Large intestine (tissue), 12 donors: ENCODE measurements at places on chromosomes 3 and 15.

- no peak for DNase-seq
These were observed 93.6 kb downstream of the RPLP1 start for GRCh38 chr15:69546182-69546581.

DNA sequence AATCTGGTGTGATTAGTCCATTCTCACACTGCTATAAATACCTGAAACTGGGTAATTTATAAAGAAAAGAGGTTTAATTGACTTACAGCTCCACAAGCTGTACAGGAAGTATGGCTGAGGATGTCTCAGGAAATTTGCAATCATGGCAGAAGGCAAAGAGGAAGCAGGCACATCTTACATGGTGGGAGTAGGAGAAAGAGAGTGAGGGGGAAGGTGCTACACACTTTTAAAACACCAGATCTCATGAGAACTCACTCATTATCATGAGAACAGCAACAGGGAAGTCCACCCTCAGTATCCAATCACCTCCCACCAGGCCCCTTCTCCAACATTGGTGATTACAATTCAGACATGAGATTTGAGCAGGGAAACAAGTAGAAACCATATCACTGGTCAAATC lies 24.0 kb upstream of the ACP3 start:
- no peak for DNase-seq

DNA sequence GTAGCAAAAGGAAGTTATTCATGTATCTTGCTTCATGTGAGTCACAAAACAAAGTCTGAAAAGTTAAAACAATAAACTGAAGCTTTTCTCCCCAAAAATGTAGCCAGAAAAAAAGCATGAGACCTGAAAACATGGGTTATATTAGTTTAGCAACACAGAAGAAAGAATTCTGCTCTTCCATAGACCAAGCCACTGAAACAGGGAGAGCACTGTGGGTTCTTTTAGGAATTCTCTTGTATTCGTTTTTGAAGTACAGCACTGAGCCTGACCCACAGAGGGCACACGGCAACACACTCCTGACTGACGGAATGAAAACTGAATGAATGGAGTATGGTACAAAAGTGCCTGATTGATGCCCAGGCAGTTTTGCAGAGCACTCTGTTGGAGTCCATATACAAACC lies 66.6 kb downstream of the TM4SF4 start:
- no peak for DNase-seq

DNA sequence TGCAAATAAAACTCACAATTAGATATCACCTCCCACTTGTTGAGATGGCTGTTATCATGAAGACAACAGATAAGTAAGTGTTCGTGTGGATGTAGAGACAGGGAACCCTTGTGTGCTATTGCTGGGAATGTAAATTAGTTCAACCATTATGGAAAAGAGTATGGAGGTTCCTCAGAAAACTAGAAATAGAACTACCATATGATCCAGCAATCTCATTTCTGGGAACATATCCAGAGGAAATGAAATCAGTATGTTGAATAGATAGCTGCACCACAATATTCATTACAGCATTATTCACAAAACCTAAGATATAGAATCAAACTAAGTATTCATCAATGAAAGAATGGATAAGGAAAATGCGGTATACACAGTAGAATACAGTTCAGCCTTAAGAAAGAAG lies 418.7 kb upstream of the CNTN6 start:
- DNase-seq = no peak

- DNase-seq = no peak
These were observed 5.7 kb upstream of the CLK3 start for GRCh38 chr15:74609938-74610301.

GRCh38 chr15:56759450-56759845 lies 26.1 kb upstream of the ZNF280D start:
- DNase-seq = no peak

DNA sequence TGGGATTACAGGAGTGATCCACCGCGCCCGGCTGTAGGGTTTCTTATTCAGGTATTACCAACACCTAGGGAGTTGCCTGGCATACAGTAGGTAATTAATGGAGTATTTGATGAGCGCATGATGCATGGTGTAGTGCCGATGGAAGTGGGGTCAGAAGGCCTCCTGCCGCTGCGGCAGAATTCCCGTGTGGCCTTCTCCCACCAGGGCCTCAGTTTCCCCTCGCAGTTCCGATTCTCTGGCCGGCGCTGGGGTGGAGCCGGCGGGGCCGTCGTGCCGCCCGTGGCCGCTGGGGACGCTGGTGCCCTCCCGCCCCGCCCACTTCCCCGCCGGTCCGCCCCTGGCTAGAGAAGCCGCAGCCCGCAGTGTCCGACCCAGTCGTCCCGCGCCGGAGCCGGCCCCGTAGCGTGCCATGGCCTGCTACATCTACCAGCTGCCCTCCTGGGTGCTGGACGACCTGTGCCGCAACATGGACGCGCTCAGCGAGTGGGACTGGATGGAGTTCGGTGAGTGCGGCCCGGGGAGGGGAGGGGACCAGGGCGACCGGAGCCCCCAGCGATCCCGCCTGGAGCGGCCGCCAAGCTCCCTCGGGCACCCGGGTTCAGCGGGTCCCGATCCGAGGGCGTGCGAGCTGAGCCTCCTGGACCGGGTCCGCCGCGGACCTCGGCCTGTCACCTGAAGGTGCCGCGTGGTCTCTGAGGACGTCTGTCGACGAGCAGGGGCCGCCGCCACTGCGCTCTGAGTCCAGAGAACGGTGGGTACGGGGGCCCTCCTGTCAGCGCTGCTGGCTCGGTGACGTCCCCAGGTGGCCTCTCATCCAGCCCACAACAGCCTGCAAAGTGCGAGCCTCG lies at the start of gene IRAK2:
TSS of gene IRAK2 (plus strand) at position 374 of the 848 bp plus-strand sequence. CDS start at position 410, 36 bp downstream.
- DNase-seq = peak; percentile 19

DNA sequence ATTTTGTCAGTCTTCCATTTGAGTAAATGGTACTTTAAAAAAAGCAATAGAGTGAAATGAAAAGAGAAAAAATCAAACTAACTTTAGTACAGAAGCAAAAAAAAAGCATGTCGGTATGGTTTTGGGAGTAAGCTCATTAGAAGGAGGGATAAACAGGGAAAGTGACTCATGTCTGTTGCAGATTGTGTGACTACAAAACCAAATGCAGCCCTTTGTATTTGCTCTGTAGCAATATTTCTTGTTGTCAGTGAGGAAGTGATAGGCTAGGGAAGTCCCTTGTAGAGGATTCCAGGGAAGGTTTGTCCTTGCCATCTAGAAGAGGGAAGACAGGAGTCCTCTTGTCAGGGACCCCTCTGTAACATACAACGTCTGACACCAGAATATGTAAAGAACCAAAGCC lies 150.5 kb upstream of the POU1F1 start:
- no peak for DNase-seq

- DNase-seq = no peak
These were observed 13.1 kb downstream of the ALS2CL start for GRCh38 chr3:46680298-46680826.

- DNase-seq = no peak
These were observed 377.3 kb upstream of the SEMA6D start for GRCh38 chr15:47339800-47340570.

- DNase-seq = no peak
These were observed 157.9 kb downstream of the BBX start for GRCh38 chr3:107680698-107681097.

- peak; percentile 58 for DNase-seq
These were observed 8.4 kb downstream of the NBEAL2 start for GRCh38 chr3:46987743-46988401.

DNA sequence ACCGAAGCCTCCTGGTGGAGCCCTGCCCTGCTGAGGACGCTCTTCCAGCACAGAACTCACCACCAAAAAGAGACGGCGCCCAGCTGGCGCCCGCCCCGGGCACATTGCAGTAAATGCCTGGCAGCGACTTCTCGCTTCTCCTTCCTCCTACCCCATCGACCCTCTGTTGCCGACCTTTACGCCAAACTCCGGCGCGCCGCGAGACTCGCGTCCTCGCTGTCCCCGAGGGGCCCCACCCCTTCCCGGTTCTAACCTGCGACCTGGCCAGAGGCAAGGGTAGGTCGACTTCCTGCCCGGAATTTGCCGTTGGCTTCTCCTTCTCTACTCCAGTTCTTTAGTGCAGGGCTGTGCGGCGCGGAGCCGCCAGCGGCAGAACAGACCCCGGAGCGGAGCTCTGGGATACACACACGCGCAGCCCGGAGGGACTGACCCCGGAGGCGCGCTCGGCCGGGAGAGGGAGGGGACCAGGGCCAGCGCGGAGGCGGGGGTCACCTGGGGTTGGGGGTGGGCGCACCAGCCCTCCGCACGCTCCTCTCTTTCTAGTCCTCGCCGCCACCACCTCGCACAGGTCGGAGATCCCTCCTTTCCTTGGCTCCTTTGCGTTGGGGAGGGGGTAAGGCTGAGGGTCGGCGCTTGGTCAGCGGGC lies 226.6 kb upstream of the AZI2 start:
- DNase-seq = peak; percentile 14

- DNase-seq = no peak
These were observed 74.2 kb downstream of the ATG7 start for GRCh38 chr3:11346416-11346815.

DNA sequence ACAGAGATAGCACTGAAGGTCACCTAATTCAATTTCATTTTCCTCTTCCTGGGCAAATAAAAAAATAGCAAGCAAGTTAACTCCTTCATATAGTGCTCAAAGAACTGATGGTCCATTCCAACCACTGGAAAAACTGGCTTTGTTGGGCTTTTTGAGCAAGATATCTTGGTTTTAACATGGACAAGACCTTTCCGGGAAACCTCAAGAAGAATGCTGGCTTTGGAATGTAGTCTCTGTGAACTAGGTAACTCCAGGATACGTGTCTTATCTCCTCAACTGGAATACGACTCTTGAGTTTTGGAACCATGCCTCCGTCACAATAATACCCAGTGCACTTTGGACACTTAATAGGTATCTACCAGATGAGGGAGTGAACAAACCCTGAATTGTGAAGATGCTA lies 36.9 kb upstream of the CRBN start:
- no peak for DNase-seq

DNA sequence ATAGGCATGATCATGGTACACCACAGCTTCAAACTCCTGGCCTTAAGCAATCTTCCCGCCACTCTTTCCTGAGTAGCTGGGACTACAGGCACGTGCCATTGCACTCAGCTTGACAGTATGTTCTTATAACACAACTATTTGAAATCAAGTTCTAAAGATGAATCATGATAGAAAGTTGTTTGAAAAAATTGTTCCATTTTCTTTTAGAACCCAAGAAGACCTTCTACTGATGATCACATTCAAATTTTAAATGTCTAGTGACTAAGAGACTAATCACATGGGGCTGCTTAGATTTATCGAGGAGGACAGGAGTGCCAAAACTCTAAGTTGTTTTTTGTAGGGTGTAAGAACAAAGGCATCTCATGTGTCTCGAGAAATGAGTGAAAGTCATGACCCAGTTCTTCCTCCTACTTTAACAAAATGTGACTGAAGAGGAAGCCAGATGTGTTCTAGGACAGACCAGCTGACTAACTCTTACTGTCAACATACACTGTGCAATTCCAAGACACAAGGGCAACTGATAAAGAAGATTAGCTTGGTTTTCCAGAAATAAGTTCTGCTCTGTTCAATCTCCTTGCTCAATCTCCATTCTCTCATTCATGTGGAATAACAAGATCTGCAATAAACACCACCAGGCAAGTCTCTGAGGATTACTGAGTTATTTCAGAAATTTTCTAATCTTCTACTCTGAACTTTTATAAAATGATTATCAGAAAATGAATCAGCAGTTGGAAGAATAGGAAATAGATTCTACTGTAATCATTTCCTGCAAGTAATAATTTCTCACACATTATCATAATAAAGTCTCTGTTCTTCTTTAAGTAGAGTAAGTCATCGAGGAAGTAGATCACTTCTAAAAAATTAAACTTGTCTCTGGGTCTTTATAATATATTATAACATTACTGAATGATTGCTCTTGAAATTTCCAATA lies 122.6 kb upstream of the CCNL1 start:
- DNase-seq = no peak

- no peak for DNase-seq
These were observed 7.9 kb downstream of the LYZL4 start for GRCh38 chr3:42402394-42403096.

DNA sequence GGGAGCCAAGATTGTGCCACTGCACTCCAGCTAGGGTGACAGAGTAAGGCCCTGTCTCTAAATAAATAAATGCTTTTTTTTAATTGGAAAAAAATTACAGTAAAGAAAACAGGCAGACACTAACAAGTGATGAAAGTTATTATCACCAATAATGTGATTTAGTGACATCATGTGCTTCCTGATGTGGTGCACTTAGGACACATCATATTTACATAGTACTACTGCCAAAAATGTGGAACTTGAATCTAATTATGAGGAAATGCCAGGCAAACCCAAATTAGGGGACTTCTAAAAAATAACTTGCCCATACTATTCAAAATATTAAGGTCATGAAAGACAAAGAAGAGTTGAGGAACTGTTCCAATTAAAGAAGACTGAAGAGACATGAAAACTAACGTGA lies 30.8 kb downstream of the MAP4 start:
- DNase-seq = no peak

GRCh38 chr15:23026218-23026617 lies 13.2 kb downstream of the TUBGCP5 start:
- DNase-seq = no peak

- peak; percentile 36 for DNase-seq
These were observed 35.2 kb downstream of the PYGO1 start for GRCh38 chr15:55552926-55553325.

DNA sequence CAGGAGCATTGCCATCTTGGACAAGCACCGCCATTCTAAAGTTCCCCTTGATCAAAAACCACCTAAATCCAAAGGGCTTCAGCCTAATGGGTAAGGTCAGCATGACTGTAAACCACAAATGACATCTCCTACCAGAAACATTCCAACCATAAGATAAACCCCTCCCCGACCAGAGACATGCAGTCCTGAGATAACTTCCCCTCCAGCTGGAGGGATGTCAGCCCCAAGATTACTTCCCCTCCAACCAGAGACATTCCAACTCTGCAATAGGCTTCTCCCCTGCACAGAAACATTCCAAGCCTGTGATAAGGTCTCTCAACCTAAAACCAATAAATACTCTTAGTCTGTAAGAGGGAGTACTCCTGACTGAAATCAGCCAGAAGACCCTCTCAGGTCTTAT lies 62.7 kb upstream of the DNAJC19 start:
- no peak for DNase-seq

GRCh38 chr3:24069045-24069444 lies 124.0 kb downstream of the NR1D2 start:
- no peak for DNase-seq

GRCh38 chr3:42066516-42067181 lies 24.5 kb upstream of the TRAK1 start:
- peak; percentile 64 for DNase-seq

DNA sequence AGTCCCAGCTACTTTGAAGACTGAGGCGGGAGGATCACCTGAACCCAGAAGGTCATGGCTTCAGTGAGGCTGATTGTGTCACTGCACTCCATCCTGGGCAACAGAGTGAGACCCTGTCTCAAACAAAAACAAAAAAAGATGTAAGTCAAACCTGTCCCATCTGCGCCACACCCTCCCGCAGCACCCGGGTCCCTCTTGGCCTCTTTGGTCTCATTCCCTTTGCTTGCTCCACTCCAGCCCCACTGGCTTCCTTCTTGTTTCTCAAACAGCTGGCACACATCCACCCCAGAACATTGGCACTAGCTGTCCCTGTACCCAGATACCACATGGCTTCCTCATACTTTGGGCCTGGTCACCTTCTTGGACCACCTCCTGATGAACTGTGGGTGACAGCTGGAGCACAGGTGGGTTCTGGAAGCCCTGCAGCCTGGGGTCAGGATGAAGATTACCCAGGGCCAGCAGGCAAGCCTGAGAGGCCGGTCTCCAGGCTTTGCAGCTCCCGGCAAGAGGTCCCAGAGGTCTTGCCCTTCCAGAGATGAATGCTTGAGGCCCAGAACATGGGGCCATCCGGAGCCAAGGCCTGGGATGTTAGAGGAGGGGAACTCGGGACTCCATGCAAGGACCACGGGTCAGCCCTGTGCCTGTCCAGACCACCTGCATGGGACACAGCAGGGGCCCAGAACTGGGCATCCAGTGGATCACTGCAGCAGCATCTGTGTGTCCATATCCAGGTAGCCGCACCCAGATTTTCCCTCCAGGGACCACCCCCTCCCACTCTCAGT lies 10.9 kb upstream of the GATA2 start:
- no peak for DNase-seq
